ENCODE measurements at places on chromosomes 11 and 22.

- peak; percentile 41 for DNase-seq
These were observed 765 bp downstream of the RCOR2 start for GRCh38 chr11:63915961-63916836.

DNA sequence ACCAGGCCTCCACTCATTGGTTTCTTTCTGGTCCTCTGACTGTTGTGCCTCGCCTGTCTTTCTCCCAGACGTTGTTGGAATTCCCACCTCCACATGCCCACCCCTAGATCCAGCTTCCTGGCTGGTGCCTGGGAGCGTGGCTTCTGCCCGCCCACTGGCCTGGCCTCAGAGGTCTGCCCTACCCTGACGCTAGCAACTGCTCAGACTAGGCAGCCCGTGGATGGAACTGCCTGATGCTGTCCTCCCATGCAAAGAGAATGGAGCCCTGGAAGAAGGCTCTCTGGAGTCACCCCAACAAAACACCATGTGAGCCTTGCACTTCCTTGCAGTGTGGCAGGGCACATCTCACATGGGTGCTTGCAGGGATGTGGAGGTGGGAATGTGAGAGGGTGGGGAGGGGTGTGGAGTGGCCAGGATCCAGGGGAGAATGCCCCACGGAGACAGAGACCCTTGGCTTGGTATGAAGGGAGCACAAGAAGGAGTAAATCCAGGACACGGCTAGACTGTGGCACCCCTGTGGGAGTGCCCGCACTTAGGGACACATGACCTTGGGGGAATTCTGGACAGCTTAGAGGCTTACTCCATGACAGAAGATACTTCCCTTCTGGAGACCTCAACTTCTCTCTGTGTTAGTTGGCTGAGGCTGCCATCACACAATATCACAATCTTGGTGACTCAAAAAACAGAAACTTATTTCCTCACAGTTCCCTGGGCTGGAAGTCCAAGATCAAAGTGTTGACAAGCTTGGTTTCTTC lies 22.5 kb upstream of the ADA2 start:
- no peak for DNase-seq

- no peak for DNase-seq
These were observed 100.3 kb downstream of the CCDC81 start for GRCh38 chr11:86475027-86475426.

GRCh38 chr11:102469196-102469821 lies 16.7 kb upstream of the TMEM123 start:
- DNase-seq: no peak

DNA sequence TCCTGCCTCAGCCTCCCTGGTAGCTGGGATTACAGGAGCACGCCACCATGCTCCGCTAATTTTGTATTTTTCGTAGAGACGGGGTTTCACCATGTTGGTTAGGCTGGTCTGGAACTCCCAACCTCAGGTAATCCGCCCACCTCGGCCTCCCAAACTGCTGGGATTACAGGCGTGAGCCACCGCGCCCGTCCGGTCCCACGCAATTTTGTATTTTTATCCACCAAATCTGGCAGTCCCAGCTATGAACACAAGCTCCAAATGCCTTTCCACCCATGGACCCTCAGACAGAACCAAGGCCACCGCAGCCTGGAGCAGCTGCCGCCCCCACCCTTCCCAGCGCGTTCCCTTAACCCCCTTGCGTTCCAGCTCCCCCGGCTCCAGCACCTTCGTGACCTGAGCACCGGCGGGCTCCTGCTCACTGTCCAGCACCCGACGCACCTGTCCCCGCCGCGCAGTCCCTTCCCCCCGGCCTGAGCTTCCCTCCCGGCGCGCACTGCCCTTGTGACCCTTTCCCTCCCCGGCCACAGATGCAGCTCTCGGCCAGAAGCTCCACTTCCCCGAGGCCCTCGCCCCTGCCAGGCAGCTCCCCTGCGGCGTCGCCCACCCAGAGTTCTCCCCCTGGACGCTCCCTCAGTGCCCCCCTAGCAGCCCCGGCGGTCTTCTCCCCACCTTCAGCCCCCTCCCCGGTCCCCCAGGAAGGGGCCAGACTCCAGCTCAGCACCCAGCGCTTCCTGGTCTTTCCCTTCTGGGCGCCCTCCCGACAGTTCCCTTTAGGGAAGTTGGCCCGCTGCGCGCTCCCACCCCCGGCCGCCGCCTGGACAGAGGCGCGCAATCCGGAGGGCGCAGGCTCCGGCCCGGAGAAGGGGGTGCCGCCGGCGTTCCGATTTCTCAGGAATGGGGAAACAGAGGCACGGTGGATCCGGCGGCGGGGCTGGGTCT lies 5.6 kb upstream of the ZBED4 start:
- DNase-seq: no peak

GRCh38 chr11:126172596-126173038 lies 38.8 kb downstream of the RPUSD4 start:
- DNase-seq: no peak

GRCh38 chr11:87320123-87320522 lies 282.4 kb downstream of the TMEM135 start:
- no peak for DNase-seq

DNA sequence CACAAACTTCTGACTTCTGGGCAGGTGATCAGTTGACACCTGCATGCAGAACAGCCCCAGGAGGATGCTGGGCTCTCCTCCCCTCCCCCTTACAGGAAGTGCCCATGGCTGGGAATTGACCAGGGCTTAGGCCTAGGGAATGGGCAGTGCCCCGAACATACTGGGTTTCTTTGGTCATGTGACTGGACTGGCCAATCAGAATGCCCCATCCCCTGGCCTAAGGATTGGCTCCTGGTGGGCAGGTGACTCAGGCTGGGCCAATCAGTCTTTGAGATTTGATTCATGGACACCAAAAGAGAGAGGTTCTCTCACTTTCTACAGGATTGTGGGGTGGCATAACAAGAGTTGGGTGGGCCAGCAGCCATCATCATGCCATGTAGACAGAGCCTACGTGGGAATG lies 37.1 kb downstream of the MCM5 start:
- DNase-seq: peak; percentile 53

Data from activated CD4-positive, alpha-beta T cell treated with anti-CD3 and anti-CD28 coated beads, Interleukin-2, Interleukin-6, amounts not matched to agents 100 ng/mL and 50 ng/mL, durations not matched to agents 16 hours and 8 hours (primary cell).